ENCODE measurements at places on chromosomes 1 and 21.

GRCh38 chr1:208036918-208037766, 126.2 kb upstream of the CD34 start:
- no peak for DNase-seq

DNA sequence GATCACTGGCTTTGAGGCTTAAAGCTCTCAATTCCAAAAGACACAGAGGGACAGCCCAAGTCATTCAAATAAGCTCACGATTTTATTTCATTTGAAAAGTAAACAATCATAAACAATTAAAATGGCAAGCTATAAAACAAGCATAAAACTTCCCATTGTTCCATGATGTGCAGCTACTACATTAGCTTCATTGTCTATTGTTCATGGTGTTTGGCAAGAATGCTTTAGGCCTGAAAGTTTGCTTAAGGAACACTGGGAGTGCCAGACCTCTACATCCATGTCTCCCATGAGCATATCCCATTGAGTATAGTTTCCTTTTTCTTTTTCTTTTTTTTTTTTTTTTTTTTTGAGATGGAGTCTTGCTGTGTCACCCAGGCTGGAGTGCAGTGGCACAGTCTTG, 286.1 kb upstream of the ESRRG start:
- no peak for DNase-seq

GRCh38 chr21:39881661-39882060, 14.4 kb downstream of the PCP4 start:
- no peak for DNase-seq

GRCh38 chr1:918843-919242, 4.9 kb upstream of the SAMD11 start:
- DNase-seq, result no peak

DNA sequence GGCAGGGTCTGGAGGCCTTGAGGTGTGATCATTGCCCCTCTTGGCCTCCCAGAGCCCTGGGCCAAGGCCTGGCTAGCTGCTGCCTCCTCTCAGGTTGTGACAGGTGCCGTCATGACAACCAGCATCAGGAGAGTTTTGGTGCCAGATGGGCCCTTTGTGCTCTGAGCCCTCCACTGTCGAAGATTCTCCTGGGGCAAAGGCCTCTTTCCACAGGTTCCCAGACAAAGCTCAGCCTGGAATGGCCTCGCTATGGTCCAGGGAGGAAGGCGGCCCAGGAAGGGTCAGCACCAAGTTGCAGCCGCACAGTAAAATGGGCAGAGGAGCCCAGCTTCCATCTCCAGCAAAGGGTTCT, 78.4 kb downstream of the ALPL start:
- DNase-seq, result no peak

GRCh38 chr1:3504822-3505153, 50.3 kb downstream of the ARHGEF16 start:
- DNase-seq, result no peak

DNA sequence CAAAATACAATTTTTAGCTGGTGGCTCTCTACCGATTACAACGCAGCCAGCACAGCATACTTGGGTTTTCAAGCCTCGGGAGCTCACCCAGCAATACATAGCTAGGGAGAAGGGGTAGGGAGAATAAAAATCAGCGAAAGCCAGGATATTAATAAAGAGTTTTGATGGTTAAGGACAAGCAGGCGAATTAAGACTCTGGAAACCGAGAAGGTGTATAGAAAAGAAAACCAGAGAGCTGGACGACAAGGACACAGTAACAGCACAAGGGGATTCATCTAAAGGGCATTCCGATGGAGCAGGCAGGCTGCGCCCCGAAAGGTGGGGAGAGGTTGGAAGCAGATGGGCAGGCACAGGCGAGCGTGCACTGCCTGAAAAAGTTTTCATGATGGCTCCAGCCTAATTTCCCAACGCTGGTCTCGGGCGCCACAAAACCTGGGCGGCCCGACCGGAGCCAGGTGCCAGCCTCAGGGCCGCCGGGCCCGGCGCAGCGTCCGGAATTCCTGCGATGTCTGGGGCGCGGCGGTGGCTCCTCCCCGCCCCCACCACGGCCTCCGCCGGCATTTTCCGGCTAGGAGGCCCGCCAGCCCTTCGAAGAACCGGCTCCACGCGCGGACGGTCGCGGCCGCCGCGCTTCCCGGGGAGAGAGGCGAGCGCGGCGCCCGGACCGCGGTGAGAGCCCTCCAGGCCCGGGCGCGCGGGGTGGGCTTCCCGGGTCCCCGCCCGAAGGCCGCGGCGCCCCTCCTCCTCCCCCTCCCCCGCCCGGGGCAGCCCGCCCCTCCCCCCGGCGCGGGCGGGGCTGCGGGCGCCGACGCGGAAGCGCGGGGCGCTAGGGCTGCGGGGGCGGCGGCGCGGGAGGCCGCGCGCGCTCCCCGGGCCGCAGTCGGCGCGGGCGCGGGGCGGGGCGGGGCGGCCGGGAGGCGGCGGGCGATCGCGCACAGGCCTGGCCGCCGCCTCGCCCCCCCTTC, 774 bp upstream of the DYRK1A start:
- DNase-seq, result peak; percentile 28

Data from stimulated activated CD8-positive, alpha-beta memory T cell treated with anti-CD3 and anti-CD28 coated beads, Interleukin-4, amount 100 ng/mL, for 1 hour (primary cell).